Activated naive CD4-positive, alpha-beta T cell treated with anti-CD3 and anti-CD28 coated beads, Interleukin-2, amount 50 U/mL, for 16 hours (primary cell): ENCODE measurements at places on chromosomes 4 and X.

DNA sequence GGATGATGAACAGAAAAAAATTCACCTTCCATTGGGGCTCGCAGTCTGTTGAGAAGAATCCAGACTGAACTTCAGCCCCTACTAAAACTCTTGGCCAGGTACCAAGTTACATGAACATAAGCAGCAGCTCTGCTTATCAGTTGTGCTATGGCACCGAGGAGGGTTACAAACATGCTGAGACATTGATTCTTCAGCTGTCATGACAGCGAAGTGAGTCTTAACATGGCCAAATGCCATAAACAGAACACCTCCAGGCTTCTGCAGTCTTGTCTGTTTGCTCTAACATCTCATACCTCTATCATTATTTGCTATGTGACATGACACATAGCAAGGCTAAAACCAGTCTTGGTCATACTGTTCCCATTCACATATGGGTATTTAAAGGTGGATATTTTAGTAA, 521.5 kb downstream of the GRID2 start:
- DNase-seq: no peak

- no peak for DNase-seq
These were observed 620.0 kb downstream of the BCOR start for GRCh38 chrX:39477762-39478120.

- DNase-seq: no peak
These were observed 11.2 kb downstream of the PCDH18 start for GRCh38 chr4:137521053-137521452.

DNA sequence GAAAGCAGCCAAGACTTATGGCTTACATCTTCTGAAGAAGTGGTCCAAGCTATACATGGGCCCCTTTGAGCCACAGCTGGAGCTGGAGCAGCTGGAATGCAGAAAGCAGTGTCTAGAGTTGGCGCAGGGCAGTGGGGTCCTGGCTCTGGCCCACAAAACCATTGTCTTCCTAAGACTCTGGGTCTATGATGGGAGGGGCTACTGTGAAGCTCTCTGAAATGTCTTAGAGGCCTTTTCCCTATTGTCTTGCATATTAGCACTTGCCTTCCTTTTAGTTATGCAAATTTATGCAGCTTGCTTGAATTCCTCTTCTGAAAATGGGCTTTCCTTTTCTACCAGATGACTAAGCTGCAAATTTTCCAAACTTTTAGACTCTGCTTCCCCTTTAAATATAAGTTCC, 15.3 kb downstream of the NPY1R start:
- DNase-seq: no peak

DNA sequence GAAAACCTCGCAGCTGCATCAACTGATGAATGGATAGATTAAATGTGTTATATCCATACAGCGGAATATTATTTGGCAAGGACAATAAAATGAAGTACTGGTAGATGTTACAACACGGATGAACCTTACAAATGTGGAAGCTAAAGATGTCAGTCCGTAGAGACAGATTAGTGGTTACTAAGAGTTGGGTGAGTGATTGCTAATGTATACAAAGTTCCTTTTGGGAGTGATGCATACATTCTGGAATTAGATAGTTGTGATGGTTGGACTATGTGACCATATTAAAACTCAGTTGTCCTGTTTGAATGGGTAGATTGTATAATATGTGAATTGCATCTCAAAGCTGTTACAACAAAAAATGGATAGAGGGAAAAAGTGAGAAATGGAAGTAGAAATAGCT, 2.8 kb downstream of the FIP1L1 start:
- no peak for DNase-seq

GRCh38 chrX:40573763-40574162, 7.0 kb upstream of the ATP6AP2 start:
- peak; percentile 16 for DNase-seq

DNA sequence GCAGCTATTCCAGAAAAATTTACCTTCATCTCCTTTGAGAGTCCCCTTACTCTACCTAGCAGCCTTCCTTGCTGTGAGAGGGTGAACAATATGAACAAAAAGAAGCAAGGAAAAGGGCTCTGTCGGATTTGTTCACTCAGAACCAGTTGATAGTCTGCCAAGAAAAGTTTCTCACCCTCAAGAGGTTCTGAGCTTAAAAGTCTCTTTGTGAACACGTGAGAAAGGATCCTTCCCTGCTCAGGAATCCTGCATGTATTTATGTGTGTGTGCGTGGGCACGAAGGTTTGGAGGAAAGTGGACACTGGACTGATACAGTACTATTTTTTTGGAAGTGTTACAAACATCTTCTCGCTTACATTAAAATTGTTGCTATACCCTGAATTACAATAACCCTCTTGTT, 178.6 kb upstream of the JADE1 start:
- DNase-seq: no peak

DNA sequence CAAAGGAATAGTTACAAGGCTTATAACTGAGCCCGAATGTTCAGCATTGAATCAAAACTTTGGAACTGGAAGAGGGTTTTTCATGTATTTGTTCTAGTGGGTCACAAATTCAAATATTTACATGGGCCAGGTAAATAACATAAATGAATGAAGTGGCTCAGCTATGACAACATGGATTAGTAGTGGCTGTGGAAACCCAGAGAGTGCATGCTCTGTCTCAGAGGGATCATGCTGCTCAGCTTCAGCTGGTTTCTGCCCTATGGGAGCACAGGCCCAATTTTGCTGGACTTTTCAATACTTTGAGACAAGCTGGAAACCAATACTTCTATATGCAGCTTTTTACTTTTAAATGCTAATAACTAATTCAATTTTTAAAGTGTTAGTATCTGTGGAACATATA, 394.0 kb upstream of the TEX13C start:
- DNase-seq: no peak

- no peak for DNase-seq
These were observed 20.8 kb downstream of the USO1 start for GRCh38 chr4:75745161-75745560.

GRCh38 chrX:131830400-131831184, 192.5 kb upstream of the STK26 start:
- DNase-seq: peak; percentile 49

GRCh38 chr4:98573791-98574190, 84.6 kb downstream of the TSPAN5 start:
- DNase-seq: no peak

DNA sequence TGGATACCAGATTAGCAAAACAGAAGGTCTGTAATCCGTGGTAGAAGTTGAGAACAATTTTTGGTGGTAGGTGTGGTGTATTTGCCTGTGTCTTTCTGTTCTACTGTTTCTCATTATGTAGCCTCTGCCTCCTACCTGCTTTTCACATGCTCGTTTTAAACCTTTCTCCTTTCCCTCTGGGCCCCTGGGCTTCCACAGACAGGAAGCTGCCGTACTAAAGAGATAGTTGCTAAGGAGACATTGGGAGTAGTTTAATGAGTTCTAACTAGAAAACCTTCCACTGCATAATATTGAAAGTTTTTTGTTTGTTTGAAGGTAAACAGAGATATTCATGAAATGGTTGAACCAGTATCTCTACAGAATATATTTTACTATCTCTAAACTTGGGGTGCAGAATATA, 107.8 kb downstream of the STOX2 start:
- no peak for DNase-seq

- DNase-seq: no peak
These were observed 1440.9 kb upstream of the ADGRL3 start for GRCh38 chr4:59759082-59759825.

DNA sequence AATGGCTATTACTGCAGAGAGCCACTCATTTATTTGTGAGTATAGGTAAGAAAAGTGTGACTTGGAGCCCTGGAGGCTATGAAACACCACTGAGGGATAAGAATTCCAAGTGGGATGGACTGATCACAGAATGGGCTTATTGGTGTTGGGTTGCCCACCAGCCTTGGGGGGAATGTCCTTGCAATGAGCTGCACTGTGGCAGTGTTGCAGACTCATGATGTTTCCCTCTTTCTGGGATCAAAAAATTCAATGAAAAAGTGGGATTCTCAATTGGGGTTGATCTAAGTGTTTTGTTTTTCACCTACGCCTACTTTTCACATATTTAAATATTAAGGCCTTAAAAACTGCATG, 1024.5 kb upstream of the PCDH10 start:
- no peak for DNase-seq

- no peak for DNase-seq
These were observed 603.8 kb upstream of the PCDH7 start for GRCh38 chr4:30116401-30116800.
